ENCODE measurements at places on chromosomes 2 and 18.

DNA sequence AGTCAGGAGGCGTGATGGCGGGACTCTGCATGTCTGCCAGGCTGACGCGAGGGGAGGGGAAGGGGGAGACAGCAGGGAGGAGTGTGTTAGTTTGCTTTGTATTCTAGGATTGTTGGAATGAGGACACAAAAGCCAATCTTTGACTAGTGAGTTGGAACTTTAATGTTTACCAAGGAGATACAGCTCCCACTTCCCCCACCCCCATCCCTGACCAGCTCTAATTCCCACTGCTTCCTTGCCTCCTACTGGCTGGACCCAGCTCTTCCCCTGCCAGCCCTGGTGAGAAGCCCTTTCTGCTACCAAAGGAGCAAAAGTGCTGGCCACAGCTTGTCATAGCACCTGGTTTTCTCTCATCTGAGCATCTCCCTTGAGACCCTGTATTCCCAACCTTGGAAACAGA, 84.5 kb downstream of the CELF4 start:
- DNase-seq = no peak

- DNase-seq = no peak
Measured at GRCh38 chr18:61475931-61476330, 142.7 kb downstream of the CDH20 start.

DNA sequence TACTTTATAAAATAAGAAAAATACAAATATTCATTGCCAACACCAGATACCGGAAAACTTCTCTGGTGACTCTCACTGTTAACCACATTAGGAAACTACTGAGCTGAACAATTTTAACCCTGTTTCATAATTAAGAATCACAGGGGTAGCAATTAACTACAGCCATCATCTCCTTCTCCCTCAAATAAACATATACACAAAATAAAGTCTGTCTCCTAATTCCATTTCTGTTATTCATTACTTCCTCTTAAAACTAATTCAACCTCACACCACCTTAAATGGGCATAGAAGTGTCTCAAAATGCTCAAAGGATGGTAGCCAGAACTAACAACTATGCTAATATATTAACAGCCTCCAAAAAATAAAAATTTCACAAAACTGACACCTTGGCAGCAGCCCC, 60.7 kb downstream of the ACVR1 start:
- DNase-seq = no peak

DNA sequence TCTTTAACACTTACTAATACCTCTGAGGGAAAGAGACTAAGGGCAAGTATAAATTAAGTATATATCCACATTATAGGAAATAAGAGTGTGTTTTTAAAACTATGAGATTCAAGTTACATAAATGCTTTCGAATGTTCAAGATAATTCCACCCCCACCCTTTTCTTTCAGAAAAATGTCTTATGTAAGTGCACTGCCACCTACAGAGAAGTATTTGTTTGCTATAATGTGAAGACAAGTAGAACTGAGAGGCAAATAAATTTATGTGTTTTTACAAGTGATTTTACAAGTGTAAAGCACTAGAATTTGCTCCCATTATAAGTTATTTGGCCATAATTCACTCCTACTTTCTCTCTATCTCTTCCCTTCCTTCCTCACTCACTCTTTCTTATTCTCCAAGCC, 99.9 kb upstream of the CRACDL start:
- DNase-seq = no peak

- DNase-seq = no peak
Measured at GRCh38 chr18:75130591-75131328, 78.2 kb downstream of the PTGR3 start.

DNA sequence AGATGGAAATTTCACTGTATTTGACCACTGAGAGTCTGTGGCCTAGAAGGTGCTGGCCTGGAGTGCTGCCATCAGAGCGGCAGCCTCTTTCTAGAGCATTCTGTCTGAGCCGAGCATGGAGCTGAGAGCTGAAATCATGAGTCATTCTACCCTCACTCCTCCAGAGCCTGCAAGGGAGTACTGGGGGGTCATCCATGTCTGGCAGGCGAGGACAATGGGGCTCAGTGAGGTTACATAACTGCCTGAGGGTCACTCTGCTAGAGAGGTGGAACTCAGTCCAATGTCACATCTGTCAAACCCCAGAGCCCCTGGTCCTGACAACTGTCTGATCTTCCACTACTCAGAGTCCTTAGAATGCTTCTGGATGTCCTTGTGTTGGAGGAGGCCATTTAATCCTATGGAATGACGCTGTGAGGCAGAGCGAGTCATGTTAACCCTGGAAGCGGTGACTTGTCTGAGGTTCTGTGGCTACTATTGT, 65.3 kb downstream of the HAUS1 start:
- DNase-seq = no peak
